ENCODE measurements at places on chromosomes 1 and 21. TPM values are rescaled to one million over a fixed set of nuclear protein-coding genes. Genes with fewer than 3 reads are reported as not detected.

The AMPD1 gene
- total RNA-seq: not detected

The RPE65 gene
- total RNA-seq: not detected

DNA sequence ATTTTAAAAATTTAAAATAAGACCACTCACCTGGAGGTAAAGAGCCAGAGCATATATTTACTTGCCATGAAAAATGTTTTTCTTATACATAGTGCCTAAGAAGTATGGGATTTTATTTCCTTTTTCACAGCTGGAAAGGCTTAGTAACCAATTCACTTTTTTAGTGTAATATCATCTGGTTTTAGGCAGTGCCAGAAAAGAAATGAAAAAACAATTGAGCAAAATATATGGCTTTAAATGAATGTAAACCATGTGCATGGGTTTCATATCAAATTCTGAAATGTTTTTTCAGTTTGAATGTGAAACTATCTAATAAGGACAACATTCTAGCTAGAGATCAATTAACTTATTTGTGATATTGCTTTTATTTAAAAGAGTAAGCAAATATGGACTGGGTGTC, 672.4 kb upstream of the ADAMTS5 start:
- no peaks in the 10 kb centered on the region for H3K4me1 ChIP-seq
- H3K27ac ChIP-seq: no peak overlapping the region
- no peak overlapping the region for H3K4me3 ChIP-seq
- H3K36me3 ChIP-seq: no peaks in the 10 kb centered on the region
- DNase-seq: no peak

The SPATA21 gene
- not detected for total RNA-seq

GRCh38 chr1:225748529-225748928, 29.1 kb upstream of the SRP9 start:
- H3K4me1 ChIP-seq: no peaks in the 10 kb centered on the region
- no peaks in the 10 kb centered on the region for H3K27me3 ChIP-seq
- H3K36me3 ChIP-seq: no peaks in the 10 kb centered on the region
- no peak overlapping the region for H3K4me3 ChIP-seq
- no peak for DNase-seq
- no peak overlapping the region for H3K27ac ChIP-seq
